ENCODE measurements at places on chromosomes 6 and 20. TPM values are rescaled to one million over a fixed set of nuclear protein-coding genes. Genes with fewer than 3 reads are reported as not detected.
A peak's percentile ranks its signal among the peaks of the same experiment; 100 is the strongest.

Gene PPP1R14C
- total RNA-seq: 19.2 TPM

Gene HSD17B8
- 13.9 TPM for total RNA-seq

Gene TFAP2C
- total RNA-seq: 71.7 TPM

Gene MICB
- 0.86 TPM for total RNA-seq

Gene MEP1A
- 3.6 TPM for total RNA-seq

Gene GTF3C6
- 92.9 TPM for total RNA-seq

Gene TSPO2
- total RNA-seq: not detected

DNA sequence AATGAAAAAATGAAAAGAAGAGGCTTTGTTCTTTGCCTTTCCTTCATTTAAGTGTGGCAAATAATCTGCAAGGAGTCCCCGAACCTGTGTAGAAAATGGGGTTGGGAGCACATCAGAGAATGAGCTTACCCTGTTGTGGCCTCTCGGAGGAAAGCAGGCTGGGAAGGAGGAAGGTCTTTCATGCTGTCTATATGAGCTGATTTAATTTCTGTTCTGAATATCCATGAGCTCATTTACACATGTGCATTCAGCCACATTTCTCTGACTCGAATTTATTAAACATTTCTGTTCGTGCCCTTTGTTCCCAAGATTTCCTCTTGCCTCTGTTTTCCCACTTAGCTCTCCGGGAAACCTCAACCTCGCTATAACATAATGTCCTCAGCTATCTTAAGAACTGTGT lies 584.4 kb upstream of the CDH4 start:
- H3K27ac ChIP-seq: no peak overlapping the region
- peaks cover 20% of the 10 kb centered on the region for H3K27me3 ChIP-seq
- H3K4me3 ChIP-seq: no peak overlapping the region
- no peak for DNase-seq
- no peaks in the 10 kb centered on the region for H3K36me3 ChIP-seq

GRCh38 chr6:33549196-33549595 lies 30.9 kb downstream of the BAK1 start:
- H3K27me3 ChIP-seq: no peaks in the 10 kb centered on the region
- H3K36me3 ChIP-seq: no peaks in the 10 kb centered on the region
- no peak overlapping the region for H3K4me3 ChIP-seq

GRCh38 chr20:5511930-5512329 lies 195.2 kb upstream of the PROKR2 start:
- no peaks in the 10 kb centered on the region for H3K4me1 ChIP-seq
- H3K27ac ChIP-seq: no peak overlapping the region
- H3K4me3 ChIP-seq: no peak overlapping the region

GRCh38 chr20:4325548-4326187 lies 310.3 kb upstream of the RNF24 start:
- no peak overlapping the region for H3K27ac ChIP-seq
- no peaks in the 10 kb centered on the region for H3K36me3 ChIP-seq
- DNase-seq: no peak
- no peaks in the 10 kb centered on the region for H3K4me1 ChIP-seq
- no peak overlapping the region for H3K4me3 ChIP-seq
- H3K27me3 ChIP-seq: peaks cover 11% of the 10 kb centered on the region

- H3K4me3 ChIP-seq: peak overlapping the region; percentile 96
- peaks cover 43% of the 10 kb centered on the region for H3K4me1 ChIP-seq
- DNase-seq: no peak
- H3K27me3 ChIP-seq: peaks cover 18% of the 10 kb centered on the region
These were observed 682 bp upstream of the CHD6 start for GRCh38 chr20:41618807-41619311.

DNA sequence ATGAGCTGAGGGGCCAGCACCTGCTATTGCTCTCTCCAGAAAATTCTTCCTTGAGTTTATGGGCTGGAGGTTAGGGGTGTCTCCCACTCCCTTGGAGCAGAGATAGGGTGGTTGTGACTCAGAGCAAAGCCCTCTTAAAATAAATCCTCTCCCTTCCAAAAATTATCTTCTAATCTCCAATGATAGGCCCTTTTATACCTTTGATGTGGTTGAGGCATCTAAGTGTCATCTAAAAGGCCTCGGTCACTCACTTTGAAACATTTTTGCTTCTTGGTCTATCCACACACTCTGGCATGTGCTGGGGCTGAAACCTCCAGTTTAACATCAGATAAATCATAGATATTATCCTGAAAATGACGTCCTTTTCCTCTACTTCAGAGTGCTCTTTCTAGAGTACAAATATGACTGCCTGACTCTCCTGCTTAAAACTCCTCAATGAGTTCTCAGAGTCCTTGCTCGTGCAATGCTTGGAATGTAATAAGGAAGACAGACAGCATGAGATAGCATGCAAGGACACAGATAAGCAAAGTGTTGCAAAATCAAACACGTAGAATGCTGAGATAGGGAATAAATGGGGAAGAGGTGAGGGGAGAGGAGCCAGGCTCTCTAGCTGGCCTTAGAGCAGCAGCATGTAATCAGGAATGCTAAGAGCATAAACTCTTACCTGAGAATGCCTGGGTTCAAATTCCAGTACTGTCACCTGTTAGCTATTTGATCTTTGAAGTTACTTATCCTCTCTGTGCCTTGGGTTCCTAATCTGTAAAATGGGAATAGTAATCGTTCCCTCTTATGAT lies 374.1 kb upstream of the CITED2 start:
- H3K4me3 ChIP-seq: peak overlapping the region; percentile 22
- peak overlapping the region; percentile 10 for H3K27ac ChIP-seq
- DNase-seq: no peak
- H3K27me3 ChIP-seq: no peaks in the 10 kb centered on the region

Data from type B pancreatic cell (in vitro differentiated cells).